ENCODE measurements at places on chromosomes 7 and 10.

DNA sequence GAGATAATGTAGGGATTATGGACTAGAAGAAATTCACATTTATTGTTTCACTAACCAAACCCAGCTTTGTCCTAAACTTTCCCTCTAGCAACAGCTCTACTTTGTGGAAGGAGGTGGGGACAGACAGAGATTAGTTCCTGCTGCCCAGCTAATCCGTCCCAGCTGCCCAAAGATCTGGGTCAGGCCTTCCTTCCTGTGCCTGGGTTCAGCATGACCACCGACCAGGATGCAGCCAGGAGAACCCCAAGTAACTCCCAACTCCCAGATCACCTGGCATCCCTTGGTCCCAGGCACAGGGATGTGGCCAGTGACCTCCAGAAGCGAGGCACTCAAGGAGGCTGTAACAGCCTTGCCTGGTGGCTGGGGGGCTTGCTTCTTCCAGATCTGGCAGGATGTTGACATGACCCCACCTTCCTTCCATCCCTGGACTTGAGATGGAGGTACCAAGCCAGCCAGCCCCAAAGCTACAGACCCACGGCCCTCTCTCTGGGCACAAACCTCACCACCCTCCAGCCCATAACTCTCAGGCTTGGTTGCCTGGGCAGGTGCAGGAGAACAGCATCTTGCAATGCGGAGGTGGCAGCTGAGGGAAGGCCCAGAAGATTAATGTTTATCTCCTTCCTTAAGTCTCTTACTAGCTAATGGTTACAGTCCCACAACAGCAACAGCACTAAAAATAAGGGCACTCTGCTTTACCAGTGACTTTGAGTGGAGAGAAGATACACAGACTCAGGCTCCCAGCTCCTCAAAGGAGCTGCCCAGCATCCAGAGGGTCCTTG is 11.1 kb downstream of the CAMK2G start:
- DNase-seq: no peak

GRCh38 chr10:78262860-78263259 is 229.2 kb downstream of the RPS24 start:
- DNase-seq: no peak

- DNase-seq: no peak
These were observed 562.9 kb upstream of the NRP1 start for GRCh38 chr10:33897291-33897752.

DNA sequence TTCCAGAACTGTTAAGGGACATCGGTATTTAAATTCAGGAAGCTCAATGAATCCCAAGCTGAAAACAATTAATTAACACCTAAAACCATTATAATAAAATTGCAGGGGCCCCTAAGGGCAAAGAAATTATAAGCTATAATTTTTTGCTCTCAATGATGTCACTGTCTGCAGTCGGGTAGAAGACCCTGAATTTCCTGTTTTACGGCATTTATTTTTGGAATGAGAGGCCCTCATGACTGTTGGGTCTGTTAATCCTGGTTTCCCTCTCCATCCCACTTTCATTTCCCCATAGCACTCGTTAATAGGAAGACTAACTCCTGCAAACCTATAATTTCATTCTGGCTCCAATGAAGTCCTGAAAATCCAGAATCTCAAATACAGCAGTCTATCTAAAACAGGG is 25.8 kb upstream of the GPR37 start:
- no peak for DNase-seq

GRCh38 chr10:93622942-93623341 is 10.6 kb downstream of the PDE6C start:
- no peak for DNase-seq

DNA sequence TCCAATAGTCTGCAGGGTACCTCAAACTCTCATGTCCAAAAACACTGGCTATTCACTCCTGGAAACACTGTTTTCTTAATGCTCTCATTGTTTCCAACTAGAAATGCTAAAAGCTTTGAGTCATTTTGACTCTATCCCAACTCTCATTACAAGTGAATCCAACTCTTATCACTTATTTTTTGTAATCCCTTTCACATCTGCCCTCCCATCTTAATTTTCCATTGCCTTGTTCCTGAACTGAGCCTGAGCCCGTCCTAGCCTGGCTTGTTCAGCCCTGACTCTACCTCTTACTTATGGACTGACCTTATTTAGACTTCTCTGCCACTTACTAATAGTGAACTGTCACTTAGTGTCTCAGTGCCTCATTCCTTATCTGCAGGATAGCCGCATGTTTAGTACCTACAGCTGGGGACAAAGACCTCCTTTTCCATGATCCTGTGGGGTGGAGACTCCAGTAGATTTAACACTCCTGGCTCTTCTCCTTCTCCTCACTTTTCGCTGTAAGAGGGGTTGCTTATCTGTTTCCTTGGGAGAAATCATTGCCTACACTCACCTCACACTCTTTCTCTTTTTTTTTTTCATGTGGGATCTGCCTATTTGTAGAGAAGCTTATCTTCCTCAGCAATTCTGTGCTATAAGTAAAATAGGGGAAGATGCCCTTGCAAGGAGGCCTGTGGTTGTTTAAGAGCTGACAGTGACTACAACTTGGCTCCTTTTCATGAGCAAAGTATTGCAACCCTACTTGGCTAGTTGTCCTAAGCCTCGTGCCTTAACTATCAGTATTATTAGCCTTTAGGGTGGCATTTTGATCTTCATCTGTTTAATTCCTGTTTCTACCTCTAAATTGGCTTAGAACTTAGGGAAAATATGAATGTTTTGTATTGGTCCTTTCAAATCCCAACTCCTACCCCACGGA is 56.4 kb downstream of the SLC16A12 start:
- DNase-seq: no peak

DNA sequence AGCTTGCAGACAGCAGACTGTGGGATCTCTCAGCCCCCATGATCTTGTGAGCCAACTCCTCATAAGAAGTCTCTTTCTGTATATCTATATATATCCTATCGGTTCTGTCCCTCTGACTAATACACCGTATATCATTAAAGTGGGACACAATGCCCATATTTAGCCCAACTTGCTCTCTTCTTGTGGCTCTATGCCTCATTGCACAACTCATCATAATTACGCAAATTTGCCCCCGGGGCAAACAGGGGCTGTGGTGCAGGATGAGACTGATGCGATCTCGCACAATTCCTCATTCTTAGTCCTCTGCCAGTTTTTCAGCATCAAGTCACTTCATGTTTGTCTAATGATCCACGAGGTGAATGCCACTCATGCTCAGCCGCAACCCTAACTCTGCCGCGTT is 183.2 kb downstream of the PRPF18 start:
- DNase-seq: no peak

GRCh38 chr7:21851559-21851967 is 94.1 kb downstream of the CDCA7L start:
- DNase-seq: no peak

- no peak for DNase-seq
These were observed 12.5 kb downstream of the ADGRA1 start for GRCh38 chr10:133100186-133100585.

DNA sequence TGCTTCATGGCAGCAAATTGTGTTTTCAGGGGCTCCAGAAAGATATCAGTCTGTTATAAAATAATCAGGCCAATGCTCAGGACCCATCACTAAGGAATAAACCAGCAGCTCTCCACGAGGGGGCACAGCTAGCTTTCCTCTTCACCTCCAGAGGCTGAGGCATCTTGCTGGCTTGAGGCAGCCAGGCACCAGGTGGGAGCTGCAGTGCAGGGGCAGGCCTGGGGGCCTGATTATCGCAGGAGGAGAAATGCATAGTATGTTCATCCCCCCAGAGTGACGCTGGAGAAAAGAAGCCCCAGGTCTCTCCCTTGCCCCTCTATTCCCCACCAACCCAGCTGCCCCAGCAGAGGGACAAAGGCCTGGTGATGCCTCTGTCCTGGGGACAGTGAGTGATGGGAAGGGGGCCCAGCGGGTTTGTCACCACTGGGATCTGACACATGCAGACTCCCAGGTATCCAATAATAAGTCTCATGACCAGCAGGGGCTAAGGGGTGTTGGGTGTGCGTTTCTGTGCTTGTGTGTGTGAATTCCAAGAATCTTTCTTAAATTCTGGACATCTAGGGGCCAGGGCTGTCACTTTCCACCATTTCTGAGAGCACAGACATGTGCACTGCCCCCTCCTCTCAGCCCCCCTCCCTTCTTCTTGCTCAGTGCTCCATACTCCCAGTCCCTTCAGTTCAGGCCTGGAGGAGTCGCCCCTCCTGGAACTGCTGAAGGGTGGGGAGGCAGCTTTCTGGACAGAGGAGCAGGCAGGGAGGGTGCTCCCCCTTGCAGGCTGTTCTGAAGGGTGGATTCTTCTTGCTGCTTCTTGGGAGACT is 128.1 kb upstream of the FAM20C start:
- DNase-seq: no peak

DNA sequence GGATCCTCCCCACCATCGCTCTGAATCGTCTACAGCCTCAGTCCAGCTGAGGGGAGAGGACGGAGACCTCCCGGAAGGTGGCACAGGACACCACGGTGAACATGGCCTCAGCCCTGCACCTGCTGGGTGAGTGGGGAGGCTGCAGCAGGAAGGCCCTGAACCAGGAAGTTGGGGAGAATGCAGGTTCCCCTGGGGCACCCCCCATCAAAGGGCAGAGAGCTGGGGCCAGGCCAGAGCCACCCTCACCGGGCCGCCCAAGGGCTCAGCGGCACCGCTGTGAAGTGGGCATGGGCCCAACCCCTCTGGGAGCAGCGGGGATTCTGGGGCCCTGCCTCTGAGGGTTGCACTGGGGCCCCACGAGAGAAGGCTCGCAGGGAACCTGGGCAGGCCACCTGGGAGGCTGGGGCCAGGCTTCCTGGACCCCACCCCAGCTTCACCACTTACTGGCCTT is 98.7 kb downstream of the MICALL2 start:
- DNase-seq: no peak

- peak; percentile 57 for DNase-seq
These were observed 982 bp downstream of the SFXN3 start for GRCh38 chr10:101031796-101032636.

DNA sequence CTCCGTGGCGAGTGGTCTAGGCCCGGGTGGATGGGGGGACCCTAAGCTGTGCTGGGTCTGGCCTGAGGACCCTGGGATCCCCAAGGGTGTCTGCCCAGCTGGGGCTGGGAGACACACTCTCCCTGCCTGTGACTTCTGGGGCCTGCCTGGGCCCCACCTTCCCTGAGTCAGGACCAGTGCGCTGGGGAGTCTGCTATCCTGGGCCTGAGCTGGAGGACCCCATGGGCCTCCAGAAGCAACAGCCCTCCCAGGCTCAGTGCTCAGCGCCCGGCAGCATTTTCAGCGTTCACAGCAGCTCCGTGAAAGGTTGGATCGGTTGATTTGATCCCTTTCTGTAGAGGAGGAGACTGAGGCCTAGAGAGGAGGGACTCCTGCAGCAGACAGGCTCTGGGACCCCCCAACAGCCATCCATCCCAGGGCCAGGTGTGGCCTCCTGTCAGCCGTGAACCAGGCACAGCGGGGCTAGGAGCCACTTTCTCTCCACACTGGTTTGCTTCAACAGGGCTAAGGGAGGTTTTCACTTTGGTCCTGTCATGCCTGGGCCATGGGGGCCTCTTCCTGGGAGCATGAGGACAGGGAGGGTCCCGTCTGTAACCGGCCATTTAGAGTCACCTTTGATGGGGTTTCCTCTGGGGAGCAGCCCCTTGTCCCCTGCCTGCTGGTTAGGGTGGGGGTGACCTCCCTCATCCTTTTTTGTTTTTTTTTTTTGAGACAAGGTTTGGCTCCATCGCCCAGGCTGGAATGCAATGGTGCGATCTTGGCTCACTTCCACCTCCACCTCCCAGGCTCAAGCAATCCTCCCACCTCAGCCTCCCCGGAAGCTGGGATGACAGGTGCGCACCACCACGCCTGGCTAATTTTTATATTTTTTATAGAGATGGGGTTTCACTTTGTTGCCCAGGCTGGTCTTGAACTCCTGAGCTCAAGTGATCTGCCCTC is 12.4 kb downstream of the FOXL3 start:
- no peak for DNase-seq

DNA sequence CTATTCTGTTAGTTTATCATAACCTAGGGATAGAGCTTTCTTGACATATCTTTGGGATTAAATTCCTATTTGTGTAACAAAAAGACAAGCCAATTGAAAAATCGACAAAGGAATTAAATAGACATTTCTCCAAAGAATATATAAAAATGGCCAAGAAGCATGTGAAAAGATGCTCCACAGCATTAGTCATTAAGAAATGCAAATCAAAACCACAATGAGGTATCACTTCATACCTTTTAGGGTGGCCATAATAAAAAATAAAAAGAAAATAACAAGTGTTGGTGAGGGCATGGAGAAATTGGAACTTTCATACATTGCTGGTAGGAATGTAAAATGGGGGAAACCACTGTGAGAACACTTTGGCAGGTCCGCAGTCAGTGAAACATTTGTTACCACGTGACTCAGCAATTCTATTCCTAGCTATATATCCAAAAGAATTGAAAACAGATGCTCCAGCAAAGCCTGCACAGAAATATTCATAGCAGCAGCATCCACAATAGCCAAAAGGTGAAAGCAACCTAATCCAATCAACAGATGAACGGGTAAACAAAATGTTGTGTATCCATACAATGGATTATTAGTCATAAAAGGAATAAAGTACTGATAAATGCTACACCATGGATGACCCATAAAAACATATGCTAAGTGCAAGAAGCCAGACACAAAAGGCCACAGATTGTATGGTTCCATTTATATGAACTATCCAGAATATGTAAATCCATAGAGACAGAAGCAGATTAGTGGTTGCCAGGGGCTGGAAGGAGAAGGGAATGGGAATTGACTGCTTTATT is 20.5 kb downstream of the SPAG6 start:
- no peak for DNase-seq

DNA sequence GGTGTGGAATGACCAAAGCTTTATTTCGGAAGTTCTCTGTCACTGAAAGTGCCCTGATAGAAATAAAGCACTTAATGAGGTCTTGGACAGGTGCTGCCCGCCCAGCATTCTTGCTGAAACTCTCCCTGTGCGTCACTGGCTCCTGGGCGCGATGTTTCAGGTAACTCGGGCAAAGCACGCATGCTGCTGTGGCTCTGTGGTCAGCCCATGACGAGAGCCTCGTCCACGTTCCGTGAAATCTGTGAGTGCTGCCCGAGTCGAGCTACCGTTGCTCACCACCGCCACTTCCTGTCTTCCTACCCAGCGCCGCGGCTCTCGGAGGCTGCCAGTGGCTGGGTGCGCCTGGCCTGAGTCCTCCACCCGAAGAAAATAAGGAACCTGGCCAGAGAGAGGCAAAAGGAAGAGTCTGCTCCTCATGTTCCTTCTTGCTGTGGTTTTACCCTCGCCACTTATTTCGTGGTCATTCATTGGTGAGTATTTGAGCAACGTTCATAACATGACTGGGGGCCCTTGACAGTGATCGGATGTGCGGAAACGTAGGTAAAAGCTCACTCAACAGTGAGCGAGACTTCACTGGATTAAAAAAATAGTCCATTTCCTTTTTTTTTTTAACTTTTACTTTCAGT is 95.5 kb downstream of the MAP3K8 start:
- peak; percentile 61 for DNase-seq

GRCh38 chr10:8379906-8380832 is 325.7 kb downstream of the GATA3 start:
- DNase-seq: no peak

DNA sequence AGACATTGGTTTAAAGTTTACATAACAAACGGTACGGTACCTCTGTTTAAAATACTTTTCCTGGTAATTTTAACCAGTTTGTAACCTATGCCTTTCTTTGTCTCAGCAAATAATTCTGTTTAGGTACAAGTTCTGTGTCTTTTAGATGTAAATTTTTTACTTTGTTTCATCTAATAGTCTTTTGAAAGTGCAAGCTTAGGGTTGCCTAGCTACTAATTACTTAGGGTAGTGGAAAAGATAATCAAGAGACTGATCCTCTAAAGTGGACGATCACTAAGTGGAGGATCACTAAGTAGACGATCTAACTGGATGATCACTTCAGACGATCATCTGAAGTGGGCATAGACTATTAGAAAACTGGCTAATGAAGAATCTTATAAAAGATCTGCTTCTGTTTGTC is 16.1 kb upstream of the FKBP9 start:
- no peak for DNase-seq

All from stimulated activated CD8-positive, alpha-beta memory T cell treated with anti-CD3 and anti-CD28 coated beads, Interleukin-4, amount 100 ng/mL, for 24 hours (primary cell).